ENCODE measurements at places on chromosomes 5 and 9.

- DNase-seq = no peak
These were observed 2.0 kb downstream of the C7 start for GRCh38 chr5:40911266-40911665.

DNA sequence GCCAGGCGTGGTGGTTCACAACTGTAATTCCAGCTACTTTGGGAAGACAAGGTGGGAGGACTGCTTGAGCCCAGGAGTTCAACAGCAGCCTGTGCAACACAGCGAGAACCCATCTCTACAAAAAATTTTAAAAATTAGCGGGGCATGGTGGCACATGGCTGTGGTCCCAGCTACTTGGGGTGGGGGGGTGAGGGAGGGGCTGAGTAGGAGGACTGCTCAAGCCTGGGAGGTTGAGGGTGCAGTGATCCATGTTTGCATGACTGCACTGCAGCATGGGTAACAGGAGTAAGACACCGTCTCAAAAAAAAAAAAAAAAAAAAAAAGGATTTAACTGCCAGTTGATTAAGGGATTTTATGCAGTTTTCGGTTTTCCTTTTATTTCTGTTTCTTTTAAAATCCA, 65.0 kb downstream of the PTBP3 start:
- no peak for DNase-seq

DNA sequence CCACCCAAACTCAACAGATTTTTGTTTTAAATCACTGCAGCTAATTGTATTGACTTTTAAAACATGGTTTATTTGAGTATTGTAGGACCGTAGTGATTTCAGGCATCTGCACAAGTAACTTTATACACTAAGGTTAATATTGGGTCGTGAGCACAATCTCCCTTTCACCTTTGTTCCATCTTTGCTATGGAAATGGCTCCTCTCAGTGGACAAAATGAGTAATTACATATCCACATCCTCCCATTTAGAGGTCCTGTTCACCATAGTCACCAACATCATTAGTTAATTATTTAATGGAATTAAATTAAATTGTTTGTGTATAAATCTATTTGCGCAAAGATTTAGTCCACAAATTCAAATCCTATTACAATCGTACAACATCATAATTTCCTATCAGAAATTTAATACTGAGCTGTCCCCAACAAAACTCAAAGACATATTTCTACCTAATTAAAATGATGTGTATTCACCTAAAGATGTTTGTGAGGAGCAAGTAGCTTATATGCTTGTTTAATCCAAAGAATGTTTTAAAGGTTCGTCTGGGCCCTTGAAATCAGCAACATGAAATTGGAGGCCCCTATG, 173.0 kb upstream of the DAPK1 start:
- no peak for DNase-seq

GRCh38 chr9:92480291-92480771, 2.0 kb downstream of the ASPN start:
- no peak for DNase-seq

DNA sequence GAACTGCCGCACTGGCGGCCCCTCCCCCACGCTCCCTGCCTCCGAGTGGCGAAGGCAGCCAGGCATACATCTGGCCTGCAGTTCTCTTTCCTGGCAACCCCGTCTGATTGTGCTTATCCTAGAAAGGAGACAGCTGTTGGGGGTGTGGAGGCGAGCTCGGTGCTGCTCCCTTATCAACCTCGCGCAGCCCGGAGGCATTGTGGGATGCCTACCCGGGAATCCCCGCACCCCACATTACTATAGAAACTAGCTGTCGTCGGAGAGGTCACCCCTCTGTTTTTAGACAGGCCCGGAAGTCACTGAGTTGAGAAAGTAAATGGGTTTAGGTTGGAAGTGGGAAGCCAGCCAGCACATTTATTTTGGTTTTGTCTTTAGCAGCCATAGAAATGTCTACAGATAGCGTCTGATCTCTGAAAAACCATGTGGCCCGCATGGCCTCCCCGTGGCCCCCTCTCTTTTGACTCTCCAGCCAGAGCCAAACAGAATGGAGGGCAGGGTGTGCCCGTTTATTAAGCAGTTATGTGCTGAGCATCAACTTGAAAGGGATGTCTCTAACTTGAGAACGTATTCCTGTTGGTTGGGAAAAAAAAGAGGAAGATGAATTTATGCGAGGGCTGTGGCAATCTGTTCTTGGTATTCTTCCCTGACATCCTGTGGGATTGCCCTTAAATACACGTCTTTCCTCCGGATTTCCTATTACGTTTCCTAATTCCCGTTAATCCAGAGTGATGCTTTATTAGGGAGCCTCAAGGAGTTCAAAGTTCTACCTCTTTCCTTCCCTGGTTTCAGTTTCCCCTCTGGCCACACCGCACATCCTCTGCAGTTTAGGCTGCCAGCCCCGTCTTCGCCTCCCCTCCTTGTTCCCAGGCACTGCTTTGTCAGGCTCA, 3.9 kb downstream of the STC2 start:
- DNase-seq = no peak

DNA sequence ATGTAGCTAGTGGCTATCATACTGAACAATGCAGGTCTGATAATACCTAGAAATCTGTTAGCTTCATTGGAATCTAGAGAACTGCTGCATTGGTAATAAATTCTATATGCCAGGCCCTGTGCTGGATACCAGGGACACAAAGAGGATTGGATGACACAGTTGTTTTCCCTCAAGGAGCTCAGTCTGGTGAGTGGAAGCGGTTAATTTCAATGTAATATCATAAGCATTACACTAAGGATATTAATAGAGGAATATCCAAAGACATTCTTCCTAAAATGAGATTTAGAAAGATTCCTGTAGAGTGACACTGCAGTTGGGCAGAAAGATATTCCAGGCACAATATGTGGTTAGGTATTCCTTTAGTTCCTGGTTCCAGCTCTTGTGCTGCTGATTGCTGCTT, 5.9 kb downstream of the CMYA5 start:
- DNase-seq = no peak

DNA sequence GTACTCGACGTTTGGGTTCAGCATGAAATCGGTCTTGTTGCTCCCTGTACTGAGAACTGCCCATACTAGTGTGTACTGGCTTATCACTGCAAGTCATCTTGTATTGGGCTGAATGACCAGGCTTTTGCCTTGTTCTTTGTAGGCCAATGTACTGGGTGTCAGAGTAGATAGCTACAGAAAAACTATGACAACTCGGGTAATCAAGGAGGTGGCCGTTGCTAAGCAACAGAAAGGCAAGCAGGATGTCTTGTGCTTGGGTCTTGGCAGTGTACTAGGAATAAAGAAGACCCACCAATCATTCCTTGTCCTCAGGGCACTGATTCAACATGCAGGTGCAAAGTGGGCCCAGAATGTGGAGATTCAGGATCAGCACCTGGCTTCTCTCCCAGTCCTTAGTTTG, 11.9 kb upstream of the SHISAL2B start:
- DNase-seq = no peak

- DNase-seq = no peak
These were observed 4.8 kb upstream of the HOMER1 start for GRCh38 chr5:79518718-79519117.

- DNase-seq = no peak
These were observed 9.8 kb downstream of the ECPAS start for GRCh38 chr9:111474385-111474784.

DNA sequence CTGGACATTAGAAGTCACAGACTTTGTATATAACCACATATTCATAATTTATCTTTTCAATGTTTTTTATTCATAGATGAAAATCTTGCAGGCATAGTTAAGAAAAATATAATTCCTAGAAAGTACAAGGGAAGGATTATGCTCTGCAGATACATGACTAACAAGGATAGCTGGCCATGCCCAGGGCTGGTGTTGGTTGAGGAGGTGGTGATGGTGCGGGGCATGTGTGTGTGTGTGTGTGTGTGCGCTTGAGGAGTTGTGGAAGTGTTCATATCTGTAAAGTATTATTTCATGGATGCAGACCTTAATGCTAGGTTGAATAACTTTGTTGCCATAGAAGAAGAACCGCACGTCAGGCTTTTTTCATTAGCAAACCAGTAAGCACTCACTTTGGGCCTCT, 1.3 kb downstream of the S1PR3 start:
- no peak for DNase-seq

DNA sequence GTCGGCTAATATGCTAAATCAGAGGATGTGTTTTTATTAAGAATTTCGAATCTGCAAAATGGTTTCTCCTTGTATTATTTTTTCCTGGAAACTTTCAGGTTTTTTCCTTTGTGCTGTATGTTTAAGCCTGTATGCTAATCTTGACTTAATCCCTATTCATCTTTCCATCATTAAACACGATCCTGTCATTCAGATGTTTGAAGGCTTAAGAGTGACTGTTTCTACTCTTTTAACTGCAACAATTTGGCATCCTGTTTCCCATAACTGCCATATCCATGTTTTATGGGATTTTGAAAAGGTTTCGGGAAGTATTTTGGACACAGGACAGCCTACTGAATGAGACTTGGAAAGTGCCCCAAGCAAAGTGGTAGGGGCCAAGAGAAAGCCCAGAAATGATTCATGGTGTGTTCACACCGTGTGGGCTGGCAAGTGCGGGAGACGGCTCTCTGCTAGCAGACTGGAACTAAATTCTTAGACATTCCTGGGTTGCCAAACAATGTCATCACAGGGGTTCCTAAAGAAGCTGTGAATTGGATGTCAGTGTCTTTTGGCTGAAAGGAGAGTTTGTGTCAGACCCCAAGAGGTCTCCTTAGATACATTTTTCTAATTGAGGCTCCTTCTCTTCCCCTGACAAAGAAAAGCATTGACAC, 125.4 kb upstream of the ADAMTS16 start:
- no peak for DNase-seq

GRCh38 chr9:105308461-105309341, 64.2 kb downstream of the SLC44A1 start:
- DNase-seq = no peak

DNA sequence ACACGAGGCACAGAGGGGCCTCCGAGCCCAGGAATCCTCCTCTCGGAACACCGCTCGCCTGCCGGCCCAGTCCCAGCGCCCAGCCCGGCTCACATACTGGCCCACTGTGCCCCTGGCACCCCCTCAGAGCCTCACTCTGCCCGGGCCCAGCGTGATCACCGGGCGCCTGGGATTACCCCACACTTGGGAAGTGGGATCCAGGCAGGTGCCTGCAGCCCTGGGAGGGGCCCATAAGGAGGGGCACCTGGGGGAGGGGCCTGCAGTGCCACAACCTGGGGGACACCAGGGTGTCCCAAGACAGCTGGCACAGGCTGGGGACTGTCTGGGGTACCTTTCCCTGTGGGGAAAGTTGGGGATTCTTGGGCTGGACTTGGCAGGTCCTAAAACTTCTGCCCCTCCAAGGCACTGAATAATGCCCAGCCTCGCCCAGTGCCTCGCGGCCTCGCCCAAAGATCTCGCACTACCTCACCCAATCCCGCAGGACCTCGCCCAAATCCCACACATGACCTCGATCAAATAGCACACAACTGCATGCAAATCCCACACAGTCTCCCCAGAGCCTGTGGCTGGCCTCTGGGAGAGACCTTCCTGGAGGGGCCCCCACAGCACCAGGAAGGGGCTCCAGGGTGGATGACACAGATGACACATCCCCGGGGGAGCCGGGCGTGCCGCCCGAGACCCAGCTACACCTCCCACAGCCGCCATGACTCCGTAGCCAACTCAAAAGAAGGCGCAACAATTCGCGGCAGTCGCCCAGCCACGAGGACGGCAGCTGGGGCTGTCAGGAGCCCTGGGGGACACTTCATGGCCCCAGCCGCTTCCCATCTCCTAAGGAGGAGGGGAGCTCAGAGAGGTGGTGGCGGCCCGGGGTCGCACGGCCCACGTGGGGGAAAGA, 13.7 kb downstream of the NOTCH1 start:
- no peak for DNase-seq

- DNase-seq = no peak
These were observed 6.4 kb upstream of the PAIP1 start for GRCh38 chr5:43563321-43563720.

DNA sequence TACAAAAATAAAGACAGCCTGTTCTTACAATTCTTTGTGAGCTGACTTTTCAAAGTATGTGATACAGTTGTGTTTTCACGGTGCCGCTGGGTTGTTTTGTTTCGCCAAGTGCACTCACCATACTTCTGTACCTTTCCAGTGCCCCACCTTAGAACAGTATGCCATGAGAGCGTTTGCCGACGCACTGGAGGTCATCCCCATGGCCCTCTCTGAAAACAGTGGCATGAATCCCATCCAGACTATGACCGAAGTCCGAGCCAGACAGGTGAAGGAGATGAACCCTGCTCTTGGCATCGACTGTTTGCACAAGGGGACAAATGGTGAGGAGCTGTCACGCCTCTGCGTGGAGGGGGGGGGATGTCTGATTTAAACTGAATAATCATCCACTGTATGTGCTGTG, 12.9 kb downstream of the CCT5 start:
- DNase-seq = no peak

- DNase-seq = no peak
These were observed 919.0 kb downstream of the TAF11L14 start for GRCh38 chr5:18553269-18553668.

- DNase-seq = no peak
These were observed 59.2 kb upstream of the OTP start for GRCh38 chr5:77697692-77698091.

- no peak for DNase-seq
These were observed 68.6 kb downstream of the MLLT3 start for GRCh38 chr9:20553558-20554149.

GRCh38 chr5:158079097-158079496, 220.2 kb upstream of the CLINT1 start:
- no peak for DNase-seq

GRCh38 chr9:81605170-81605670, 84.1 kb downstream of the TLE1 start:
- no peak for DNase-seq

- DNase-seq = peak; percentile 21
These were observed at the start of gene ANKRD18A for GRCh38 chr9:38620483-38621433. Gene ANKRD18A, minus strand, starts transcription at chr9:38620596. Its CDS starts 311 bp downstream, at chr9:38620285.

DNA sequence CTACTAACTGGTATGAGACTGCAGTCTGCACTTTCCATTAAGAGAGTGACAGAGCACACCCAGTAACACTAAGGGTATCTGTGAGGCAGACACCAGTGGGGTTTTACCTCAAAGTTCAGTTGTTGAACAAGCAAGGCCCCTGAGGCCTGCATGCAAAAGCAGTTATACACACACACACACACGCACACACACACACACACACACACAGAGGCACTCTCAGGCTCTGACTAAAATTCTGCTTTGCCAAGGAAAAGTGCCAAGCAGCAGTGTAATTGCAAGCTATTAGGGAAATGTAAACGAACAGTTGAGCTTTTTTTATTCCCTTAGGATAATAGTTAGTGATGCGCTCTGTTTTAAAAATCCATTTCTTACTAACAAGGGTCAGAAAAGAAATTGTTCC, 377.1 kb downstream of the SPOCK1 start:
- DNase-seq = no peak

Data from stimulated activated CD8-positive, alpha-beta memory T cell treated with anti-CD3 and anti-CD28 coated beads, Interleukin-4, amount 100 ng/mL, for 1 hour (primary cell).